Fibroblast of lung (primary cell): ENCODE measurements at places on chromosomes 7 and 10. TPM values are rescaled to one million over a fixed set of nuclear protein-coding genes. Genes with fewer than 3 reads are reported as not detected.

Gene H2BK1
- not detected in 2 replicates for total RNA-seq

Gene ECHS1
- total RNA-seq: 48.5 and 63.9 TPM in 2 replicates

Gene GHRHR
- not detected in 2 replicates for total RNA-seq

Gene MYH16
- not detected in 2 replicates for total RNA-seq

Gene NANOS1
- 1.0 and 1.2 TPM in 2 replicates for total RNA-seq
